Motor neuron (in vitro differentiated cells): ENCODE measurements at places on chromosomes 11 and 22. TPM values are rescaled to one million over a fixed set of nuclear protein-coding genes. Genes with fewer than 3 reads are reported as not detected.

PHOX2A gene
- total RNA-seq, result 0.16 TPM in 1 of 2 replicates, not detected in the other

PSMC3 gene
- 146 and 159 TPM in 2 replicates for total RNA-seq

SPECC1L gene
- total RNA-seq, result 30.0 and 39.2 TPM in 2 replicates

MMP10 gene
- total RNA-seq, result not detected in 2 replicates

GUCY1A2 gene
- 22.5 and 30.6 TPM in 2 replicates for total RNA-seq

SBF2 gene
- 66.3 and 67.6 TPM in 2 replicates for total RNA-seq

KDM4D gene
- 2.2 and 2.8 TPM in 2 replicates for total RNA-seq

DPP3 gene
- total RNA-seq, result 49.4 and 52.9 TPM in 2 replicates

DNA sequence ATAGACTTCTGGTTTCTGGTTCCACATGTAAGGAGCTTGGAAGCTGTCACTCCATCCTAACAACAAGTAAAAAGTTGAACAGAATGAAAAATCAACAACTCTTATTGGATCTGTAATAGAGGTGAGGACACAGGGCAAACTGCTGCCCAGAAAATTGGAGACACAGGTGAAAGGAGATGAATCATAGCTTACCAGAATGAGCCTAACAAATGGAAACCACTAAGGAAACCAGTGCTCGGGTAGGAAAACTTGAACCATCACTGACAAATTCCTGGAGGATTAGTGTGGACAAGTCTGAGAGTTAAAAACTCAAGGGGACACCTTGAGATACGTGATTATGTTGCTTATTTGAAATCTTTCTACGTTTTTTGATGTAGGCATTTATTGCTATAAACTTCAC lies 52.1 kb downstream of the GDPD4 start:
- ATAC-seq, result no peak

GRCh38 chr22:20296598-20296997 lies 23.3 kb downstream of the DGCR6L start:
- no peak for ATAC-seq

DNA sequence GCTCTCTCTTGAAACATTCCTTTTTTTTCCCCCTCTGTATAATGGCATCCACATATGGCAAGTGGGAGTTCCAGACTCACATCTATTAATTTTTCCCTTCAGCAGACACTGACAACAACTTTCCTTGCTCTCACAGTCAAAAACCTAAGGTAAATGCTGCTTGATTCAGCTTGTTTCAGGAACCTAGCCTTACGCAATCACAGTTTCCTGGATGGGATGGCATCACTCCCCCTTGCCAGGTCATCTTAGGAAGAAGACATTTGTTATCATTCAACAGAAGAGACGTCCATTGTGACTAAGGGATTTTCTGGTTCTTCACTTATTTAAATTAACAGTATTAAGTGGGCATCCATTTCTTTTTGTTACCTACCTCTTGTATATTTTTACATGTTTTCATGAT lies 112.0 kb upstream of the PDGFD start:
- ATAC-seq, result no peak

GRCh38 chr11:72642884-72643522 lies 31.2 kb downstream of the PDE2A start:
- peak; percentile 75 for ATAC-seq

DNA sequence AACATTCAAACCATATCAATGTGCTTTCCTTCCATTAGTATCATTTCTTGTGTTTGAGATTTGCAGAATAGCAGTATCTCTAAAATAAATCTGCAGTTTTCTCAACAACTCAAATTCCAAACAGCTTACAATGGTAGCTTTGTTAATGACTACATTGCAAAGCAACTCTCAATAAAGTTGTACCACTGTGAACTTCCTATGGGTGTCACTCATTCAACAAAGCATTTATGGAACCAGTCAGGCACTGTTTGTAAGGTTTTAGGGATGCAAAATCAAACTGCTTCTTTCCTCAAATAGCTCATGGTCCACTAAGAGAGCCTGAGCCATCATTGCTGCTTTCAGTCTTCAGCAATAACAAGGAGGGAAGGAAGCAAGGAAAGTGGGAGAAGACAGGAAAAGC lies 91.0 kb downstream of the CCDC83 start:
- ATAC-seq, result no peak

- no peak for ATAC-seq
Observed at GRCh38 chr22:27868732-27869282, 50.2 kb downstream of the PITPNB start.

- ATAC-seq, result no peak
Observed at GRCh38 chr11:94880216-94880615, 93.1 kb downstream of the CWC15 start.

DNA sequence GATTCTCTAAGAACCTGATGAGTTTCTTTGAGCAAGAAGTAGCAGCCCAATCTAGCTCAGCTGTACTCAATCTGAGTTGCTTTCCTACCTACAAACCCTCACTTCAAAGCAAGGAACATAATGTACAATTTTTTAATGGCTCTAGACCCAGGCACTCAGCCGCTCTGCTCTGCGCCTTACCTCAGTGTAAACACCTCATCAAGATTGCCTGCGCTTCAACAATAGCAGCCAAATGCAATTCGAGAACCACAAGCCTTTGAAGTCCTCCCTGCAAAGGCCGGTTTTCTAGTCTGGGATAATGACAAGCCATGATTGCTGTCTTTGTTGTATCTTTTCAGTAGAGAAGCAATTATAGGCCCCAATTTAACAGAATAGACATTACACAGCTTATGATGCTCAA lies 38.0 kb downstream of the JHY start:
- ATAC-seq, result no peak

DNA sequence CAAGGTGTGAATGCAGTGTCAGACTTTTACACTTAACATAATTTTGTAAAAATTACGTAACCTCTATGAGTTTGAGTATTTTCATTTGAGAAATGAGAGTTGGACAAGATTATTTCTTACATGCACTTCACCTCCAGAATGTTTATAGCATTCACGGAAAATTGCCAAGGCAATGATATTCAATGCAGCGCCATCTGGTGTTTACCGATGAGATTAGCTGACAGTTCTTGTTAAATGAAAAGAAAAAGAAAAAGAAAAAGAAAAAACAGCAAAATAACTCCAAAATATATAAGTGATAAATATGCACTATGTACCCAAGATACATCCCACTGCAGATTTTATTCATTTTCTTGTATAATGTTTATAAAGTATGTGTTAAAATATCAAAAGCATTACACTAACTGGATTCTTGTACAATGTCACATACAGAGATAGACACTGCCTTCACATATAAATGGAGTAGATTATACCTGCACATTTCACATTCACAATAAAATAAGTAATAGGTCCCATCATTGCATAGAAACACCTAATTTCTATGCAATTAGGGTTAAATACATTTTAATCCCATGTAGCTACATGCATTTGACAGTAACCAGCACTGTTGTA lies 976.3 kb upstream of the FAT3 start:
- ATAC-seq, result no peak

DNA sequence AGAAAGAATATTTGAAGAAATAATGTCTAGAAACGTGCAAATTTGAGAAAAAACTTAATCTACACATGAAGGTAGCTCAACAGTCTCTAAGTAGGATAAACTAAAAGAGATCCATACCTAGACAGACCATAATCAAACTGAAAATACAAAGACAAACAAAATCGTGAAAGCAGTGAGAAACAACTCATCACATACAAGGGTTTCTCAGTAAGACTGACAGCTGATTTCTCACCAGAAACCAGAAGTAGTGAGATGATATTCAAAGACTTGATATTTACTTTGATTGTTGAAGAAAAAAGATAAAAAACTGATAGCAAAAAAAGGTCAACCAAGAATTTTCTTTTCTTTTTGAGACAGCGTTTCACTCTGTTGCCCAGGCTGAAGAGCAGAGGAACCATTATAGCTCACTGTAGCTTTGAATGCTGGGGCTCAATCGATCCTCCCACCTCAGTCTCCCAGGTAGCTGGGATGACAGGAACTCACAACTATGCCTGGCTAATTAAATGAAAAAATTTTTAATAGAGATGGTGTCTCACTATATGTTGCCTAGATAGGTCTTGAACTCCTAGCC lies 17.4 kb downstream of the NPAT start:
- ATAC-seq, result no peak

DNA sequence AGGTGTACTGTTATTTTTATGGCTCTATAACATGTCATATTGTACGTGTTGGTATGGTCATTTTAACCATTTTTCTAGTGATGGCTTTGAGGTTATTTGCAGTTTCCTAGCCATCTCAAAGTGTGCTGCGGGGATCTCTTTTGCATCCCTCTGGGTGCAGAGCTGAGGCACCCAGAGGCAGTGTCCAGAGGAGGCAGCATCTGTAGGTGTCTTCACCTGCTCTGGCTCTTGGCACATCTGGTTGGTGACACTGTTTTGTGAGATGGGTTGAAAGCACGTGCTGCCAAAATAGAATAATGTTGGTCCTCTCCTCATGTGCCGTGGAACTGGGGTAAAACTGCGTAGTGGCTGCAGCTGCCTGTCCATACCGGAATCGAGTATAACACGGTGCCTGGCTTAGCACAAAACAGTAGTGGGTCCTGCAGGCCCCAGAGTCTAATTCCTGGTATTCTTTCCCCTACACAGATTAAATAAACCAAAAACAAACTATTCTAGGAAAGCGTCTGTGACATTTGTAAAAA lies 12.9 kb downstream of the NEAT1 start:
- ATAC-seq, result no peak

- no peak for ATAC-seq
Observed at GRCh38 chr11:61976420-61976800, 9.0 kb upstream of the FTH1 start.

GRCh38 chr22:35375031-35375430 lies 5.9 kb upstream of the HMOX1 start:
- ATAC-seq, result no peak

GRCh38 chr22:41683052-41683451 lies 5.6 kb downstream of the SNU13 start:
- ATAC-seq, result no peak

- no peak for ATAC-seq
Observed at GRCh38 chr11:128705124-128705920, 11.4 kb downstream of the FLI1 start.

DNA sequence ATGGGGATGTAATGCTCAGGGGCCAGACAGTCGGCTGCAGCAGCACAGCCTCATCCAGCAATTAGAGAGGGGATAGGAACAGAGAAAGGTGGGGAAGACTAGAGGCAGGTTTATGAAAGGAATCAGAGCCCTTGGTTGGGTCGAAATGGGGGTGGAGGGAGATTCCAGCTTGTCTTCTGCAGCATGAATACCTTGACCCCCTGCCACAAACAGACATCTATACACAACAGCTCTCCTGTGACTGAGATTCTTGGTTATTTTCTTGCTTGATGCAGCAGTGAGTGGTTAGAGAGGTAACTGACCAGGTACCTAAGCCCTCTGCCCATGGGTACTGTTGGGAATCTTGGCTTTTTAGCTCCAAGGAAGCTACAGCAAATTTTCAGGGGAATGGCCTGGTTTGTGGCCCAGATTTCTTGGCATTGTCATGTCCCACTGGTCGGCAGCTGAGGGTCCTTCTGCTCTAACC lies at the start of gene TRIM49D1:
Gene TRIM49D1, minus strand, starts transcription at position 51 of the 466 bp plus-strand sequence. CDS start 4,535 bp downstream, outside the sequence.
- ATAC-seq, result no peak

DNA sequence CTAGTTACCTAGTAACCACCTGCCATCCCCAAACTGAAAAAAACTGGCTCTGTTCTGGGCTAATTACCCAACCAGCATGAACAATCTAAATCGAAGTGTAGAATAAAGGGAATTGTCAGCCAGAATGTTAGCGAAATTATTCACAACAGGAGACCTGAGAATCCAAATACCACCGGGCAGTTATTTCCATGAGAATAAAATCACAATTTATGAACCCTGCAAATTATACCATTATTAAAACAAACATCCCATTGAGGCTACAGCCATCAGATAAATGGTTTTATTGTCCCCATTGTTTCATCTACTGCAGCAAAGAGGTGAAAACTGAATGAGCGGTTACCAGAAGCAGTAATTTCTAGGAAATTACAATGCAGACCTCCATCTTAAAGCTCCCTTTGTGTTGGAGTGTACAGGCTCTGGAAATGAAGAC lies 21.7 kb downstream of the FAM168A start:
- peak; percentile 71 for ATAC-seq

DNA sequence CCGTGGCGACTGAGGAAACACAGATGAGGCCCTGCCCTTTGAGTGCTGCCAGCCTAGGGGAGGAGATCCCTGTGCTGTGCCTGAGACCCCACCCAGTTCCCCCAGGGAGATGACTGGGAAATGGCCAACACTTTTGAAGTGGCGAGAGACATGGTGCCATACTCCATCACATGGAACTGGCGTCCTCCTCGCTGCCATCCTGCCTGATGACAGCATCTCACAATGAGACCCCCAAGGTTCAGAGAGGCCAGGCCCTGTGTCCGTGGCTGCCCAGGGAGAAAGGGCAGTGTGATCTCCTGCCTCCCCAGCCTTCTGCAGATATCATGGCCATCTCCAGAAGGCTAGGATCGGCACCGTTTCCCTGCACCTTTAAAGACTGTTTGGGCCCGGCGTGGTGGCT lies 31.1 kb downstream of the FAM83F start:
- no peak for ATAC-seq

DNA sequence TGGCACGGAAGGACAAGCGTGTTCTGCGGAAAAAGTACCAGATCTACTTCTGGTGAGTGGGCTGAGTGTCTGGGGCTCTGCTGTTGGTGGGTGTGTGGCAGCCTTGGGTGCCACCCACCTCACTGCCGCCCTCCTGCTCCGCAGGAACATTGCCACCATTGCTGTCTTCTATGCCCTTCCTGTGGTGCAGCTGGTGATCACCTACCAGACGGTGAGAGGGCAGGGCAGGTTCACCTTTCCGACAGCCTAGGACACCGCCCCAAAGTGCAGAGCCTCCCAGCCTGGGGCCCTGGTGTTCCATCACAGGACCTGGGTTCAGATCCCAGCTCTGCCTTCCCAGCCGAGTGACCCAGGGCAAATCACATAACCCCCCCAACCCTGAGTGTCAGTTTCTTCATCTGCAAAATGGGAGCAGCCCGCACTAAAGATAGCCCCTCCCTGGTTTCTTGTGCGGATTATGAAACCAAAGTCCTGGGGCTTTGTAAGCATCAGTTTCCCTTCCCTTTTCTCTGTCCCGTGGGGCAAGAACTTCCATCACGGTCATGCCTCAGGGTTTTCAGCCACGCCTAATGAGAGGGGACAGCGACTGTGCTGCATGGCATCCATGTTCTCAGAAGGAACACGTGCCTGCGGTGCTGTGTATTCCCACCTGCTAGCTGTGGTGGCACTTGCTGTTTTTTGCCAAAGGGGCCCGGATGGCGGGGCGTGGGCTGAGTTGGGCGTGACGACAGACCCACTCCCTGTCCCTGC lies 9.8 kb upstream of the TAGLN start:
- no peak for ATAC-seq

DNA sequence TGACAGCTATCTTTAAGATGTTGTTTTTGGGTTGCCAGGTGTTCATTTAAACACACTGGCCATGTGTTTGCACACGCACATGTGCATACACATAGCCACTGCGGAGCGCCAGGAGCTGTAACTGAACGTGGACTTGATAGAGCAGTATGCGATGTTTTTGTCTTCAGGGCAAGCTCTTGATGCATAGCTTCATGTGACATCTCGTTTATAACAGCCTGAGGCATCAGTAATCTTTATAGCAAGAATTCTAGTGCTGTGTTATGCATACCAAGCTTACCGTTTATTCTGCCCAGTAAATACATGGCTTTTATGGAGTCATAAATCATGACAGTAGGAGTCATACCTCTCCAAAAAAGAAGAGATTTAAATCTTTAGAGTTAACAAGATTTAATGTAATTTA lies 87.0 kb downstream of the ATXN10 start:
- ATAC-seq, result no peak
